Stimulated activated CD8-positive, alpha-beta memory T cell treated with anti-CD3 and anti-CD28 coated beads, Interleukin-2, amount 100 ng/mL, for 48 hours (primary cell): ENCODE measurements at places on chromosomes 16 and 17.

- DNase-seq: no peak
Measured at GRCh38 chr17:80953471-80954315, 37.9 kb upstream of the CHMP6 start.

- DNase-seq: peak; percentile 64
Measured at GRCh38 chr17:45311760-45312476, 4.9 kb downstream of the MAP3K14 start.

- DNase-seq: no peak
Measured at GRCh38 chr17:77512062-77512946, 371.5 kb downstream of the SEC14L1 start.

DNA sequence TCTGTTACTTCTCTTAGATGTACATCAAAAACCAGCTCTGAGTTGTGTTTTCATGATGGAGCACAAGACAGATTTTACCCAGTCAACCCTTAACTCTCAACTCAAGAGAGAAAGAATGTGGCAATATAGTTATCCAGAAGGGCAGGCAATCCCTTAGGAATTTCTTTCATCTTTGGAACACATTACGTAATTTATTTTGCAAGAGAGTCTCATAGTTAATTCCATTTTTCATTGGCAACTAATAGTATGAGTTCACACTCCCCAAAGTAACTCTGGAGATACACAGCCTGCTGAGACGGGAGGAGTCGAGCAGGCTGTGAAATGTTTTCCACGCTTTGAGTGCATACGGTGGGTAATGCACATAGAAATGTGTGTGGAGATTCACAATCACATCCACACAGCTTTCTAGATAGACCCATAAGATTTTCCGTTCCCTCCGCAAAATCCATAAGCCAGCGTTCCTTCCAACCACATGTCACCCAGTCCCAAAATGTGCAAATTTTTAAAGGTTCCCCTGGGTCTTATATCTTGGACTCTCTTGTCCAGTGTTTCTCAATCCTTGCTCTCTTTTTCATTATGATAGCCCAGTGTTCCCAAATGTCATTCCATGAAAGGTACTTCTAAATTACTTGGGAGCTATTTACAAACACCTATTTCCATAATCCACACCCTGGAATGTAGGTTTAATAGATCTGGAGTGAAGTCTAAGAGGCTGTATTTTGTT, 8.4 kb upstream of the CDRT4 start:
- no peak for DNase-seq

- DNase-seq: no peak
Measured at GRCh38 chr17:247767-248166, 66.3 kb upstream of the DOC2B start.

- DNase-seq: no peak
Measured at GRCh38 chr16:85629853-85630252, 16.7 kb downstream of the GSE1 start.

GRCh38 chr16:72149676-72150464, 22.1 kb downstream of the PMFBP1 start:
- DNase-seq: no peak

DNA sequence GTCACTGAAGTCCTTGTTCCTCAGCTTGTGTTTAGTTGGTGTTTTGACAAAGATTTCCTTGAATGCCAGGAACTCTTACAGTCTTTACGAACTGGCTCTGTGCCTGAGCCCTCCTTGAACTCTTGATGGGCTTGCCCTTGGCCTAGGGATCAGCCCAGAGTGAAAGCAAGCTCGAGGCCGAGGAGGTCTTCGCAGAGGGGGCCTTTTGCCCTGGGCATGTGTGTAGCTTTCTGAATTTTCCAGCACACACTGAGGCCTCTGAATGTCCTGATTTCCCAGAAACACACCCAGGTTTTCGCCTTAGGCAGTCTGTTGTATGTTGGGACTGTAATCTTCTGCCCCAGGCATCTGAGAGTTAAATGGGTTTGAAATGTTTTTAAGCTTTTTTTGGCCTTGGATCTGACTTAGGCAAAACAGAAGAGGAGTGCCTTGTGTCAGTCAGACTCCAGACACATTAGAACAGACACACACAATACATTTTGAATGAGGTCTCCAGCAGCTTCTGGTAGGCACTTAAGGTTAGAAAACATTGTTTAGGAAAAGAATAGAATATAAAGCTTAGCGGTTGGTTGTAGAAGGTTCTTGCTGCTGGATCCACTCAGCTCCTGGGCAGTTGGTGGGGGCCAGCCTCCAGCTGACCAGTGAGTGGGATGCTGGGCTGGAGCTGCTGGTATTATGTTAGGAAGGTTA, 17.1 kb downstream of the FOXK2 start:
- DNase-seq: no peak
